CD4-positive, alpha-beta T cell treated with Interferon gamma for 1 hour (primary cell): ENCODE measurements at places on chromosomes 16 and 17.

- no peak for DNase-seq
These were observed 17.0 kb downstream of the RPTOR start for GRCh38 chr17:80561541-80562114.

DNA sequence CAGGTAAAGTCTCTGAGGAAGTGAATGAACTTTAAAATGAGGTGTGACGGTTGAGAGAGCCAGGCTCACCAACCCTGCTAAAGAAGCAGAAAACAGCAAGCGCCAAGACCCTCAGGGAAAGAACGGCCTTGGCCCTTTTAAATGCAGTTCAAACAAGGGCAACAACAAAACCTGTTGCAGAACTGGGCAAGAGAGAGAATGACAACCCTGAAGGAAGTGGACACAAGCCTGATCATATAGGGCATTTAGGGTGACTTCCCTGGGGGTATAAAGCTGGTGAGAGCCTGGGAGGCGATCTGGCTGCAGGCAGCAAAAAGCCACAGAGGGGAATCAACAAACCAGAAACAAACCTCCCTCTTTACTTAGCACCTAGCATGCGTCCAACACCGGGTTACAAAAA lies 1.0 kb downstream of the CPPED1 start:
- no peak for DNase-seq

DNA sequence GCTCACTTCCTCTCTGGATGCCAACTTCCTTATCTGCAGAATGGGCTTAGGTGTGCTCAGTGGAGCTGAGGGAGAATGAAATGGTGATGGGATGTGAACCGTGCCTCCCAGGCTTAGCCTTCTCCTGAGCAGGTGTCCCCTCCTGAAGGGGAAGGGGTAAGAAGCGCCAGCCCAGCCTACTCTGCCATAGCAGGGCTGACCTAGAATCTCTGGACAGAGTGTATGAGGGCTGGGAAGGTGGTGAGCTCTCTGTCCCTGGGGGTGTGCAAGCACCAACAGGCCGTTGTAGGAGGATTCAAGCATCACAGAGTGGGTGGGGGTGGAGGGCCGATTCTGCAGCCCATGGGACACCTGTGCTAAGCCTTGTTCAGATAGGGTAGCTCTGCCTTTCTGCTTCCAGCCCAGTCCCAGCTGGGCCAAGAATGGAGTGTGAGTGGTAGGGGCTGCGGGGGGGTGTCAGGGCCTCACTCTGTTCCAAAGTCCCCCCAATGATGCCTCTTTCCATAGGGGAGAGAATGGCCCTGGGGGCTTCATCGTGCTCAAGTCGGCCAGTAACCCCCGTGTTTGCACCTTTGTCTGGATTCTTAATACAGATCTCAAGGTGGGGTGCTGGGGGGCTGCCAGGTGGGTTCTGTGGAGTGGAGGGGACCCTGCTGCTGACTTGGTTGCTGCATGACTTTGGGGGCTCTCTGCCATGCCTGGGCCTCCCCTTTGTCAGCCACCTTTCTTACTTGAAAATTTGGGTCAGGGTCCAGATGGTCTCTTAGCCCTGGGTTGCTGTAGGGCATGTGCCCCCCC lies 3.2 kb upstream of the TCAP start:
- no peak for DNase-seq

DNA sequence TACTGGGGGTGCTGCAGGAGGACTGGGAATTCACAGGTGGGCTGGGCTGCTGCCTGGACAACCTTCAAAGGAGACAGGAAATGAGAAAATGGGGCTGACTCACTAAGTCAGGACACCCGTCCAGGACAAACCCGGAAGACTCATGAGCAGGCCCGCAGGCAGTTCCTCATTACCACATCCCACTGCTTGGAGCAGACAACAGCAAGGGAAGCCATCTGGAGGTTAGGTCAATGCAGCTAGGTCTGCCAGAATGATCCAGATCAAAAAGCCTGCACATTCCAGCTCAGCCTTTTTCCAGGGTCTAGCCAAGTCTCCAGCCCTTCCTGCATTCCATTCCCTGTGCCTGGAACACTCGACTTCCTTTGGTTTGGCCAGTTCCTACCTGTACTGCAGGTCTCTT lies 536.5 kb upstream of the CDH11 start:
- no peak for DNase-seq

- DNase-seq = no peak
These were observed 117.7 kb downstream of the HS3ST3A1 start for GRCh38 chr17:13484020-13484419.

DNA sequence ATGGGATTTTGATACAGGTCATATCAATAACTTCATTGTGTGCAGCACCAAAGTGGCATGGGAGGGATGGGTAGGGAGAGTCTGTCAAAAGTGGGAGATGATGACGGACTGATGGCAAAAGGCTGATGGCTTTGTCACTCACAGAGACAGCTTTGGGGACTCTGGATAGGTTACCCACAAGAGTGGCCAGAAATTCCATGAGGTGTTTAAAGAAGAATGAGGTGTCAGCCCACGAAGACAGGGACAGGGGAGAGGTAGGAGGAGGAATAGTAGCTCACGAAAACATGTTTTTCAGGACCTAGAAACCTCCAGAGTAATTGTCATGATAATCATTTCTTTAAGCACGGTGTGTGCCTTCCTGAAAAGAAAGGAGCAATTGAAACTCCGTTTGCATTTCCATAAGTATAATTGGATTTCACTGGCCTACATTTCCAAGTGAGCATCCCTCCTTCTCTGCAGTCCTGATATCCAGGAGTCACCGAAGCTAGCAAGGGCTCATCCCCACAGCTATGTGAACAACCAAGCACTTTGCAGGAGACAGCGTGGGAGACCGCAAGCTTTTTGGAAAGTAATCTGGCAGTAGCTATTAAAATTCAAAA lies 60.0 kb downstream of the HSD17B2 start:
- no peak for DNase-seq

GRCh38 chr17:72191356-72191755 lies 70.5 kb downstream of the SOX9 start:
- DNase-seq = no peak

DNA sequence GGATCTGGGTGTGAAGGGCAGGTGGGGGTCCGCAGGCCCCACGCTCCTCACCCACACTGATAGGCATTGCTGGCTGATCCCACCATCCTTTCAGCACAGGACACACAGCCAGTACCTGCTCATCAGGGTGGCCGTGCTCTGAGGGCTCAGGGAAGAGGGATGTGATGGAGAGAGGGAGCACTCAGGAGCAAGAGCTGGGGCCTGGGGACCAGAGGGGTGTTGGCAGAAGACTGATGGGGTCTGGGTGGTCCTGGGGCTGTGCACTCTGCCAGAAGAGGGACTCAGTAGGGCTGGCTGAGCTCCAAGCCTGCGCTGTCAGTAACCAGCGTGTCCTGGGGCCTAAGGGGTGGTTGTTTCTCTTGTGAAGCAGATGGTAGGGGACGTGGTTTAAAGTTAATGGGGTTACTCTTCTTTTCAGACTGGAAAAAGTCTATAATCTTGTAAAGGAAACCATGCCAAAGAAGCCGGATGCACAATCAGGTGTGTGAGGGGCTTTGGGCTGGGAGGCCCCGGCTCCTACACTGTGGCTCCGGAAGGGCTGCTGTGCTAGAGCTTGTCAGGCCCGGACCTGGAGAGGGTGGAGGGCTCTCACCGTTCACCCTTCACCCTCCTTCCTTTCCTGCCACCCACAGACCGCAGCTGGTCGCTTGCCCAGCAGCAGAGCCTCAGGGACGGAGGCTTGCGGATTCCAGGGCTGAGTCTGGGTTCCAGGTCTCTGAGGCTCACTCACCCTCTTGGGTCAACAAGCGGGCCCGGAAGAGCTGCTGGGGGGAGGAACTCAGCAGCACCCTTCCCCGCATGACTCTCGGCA lies 27.8 kb downstream of the POLR3E start:
- DNase-seq = no peak

- no peak for DNase-seq
These were observed 11.4 kb upstream of the MLYCD start for GRCh38 chr16:83887564-83887963.

DNA sequence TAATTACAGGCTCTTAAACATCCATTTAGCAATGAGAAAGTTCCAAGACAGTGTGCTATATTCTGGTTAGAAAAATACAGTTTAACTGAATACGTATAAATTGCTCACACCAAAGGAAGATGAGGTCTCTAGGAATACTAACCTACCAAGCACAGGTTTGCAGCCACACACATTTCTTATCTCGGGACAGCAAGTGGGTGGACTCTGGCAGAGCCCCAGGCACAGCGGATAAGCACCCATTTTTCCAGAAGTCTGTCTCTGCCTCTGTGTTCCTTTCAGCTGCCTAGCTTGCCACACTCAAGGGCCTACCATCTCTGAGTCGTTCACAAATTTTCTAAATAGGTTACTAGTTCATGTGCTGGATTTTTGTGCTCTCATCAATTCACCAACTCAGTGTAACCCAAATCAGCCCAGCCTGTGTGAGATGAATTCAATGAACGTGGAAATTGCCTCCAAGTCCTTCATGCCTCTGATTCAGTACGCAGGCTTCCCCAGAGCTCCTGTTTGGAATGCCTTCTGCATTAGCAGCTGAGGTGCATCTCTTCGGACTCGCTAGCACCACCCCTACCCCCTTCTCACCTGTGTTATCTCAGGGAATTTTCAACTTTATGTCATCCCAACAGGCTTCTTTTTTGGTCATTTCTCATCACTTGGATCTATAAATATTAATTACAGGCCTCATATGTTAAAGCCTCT lies 581.0 kb upstream of the CDH11 start:
- no peak for DNase-seq

GRCh38 chr17:42548070-42548837 lies 4.5 kb upstream of the HSD17B1 start:
- peak; percentile 80 for DNase-seq

GRCh38 chr17:75237100-75238014 lies 24.0 kb downstream of the GGA3 start:
- DNase-seq = no peak

DNA sequence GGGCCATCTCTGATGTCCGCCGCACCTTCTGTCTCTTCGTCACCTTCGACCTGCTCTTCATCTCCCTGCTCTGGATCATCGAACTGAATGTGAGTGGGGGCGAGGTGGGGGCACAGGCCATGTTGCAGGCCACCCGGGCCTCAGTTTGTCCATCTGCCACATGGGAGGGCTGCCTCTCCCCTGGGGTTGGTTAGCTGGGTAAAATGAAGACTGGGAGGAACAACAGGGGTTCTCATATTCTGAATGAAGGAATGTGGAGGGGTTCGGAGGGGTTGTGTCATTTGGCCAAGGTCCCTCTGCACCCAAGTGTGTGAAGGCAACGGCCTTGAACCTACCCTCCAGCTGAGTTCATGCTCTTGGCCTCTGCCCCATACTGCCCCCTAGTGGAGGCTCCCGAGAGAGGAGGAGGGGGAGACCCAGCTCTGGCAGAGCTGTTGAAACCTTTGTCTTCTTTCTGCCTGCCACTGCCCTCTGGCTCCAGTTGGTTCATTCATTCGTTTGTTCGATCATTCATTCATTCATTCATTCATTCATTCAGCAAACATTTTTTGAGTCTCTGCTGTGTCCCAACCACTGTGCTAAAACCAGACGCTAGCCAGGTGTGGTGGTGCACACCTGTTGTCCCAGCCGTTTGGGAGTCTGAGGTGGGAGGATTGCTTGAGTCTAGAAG lies 11.4 kb upstream of the TCAP start:
- peak; percentile 67 for DNase-seq

- no peak for DNase-seq
These were observed 32.2 kb downstream of the GRB2 start for GRCh38 chr17:75373280-75373679.

- DNase-seq = no peak
These were observed 100.7 kb downstream of the TMEM114 start for GRCh38 chr16:8489580-8489979.
